ENCODE measurements at places on chromosomes 5 and 9.

- DNase-seq: peak; percentile 65
Measured at GRCh38 chr9:35748858-35749514, at the start of the genes GBA2 and RGP1. TSS of gene GBA2 (minus strand) at chr9:35749228. CDS start at chr9:35748704, 524 bp downstream. TSS of gene RGP1 (plus strand) at chr9:35749287. CDS start at chr9:35749756, 469 bp downstream.

DNA sequence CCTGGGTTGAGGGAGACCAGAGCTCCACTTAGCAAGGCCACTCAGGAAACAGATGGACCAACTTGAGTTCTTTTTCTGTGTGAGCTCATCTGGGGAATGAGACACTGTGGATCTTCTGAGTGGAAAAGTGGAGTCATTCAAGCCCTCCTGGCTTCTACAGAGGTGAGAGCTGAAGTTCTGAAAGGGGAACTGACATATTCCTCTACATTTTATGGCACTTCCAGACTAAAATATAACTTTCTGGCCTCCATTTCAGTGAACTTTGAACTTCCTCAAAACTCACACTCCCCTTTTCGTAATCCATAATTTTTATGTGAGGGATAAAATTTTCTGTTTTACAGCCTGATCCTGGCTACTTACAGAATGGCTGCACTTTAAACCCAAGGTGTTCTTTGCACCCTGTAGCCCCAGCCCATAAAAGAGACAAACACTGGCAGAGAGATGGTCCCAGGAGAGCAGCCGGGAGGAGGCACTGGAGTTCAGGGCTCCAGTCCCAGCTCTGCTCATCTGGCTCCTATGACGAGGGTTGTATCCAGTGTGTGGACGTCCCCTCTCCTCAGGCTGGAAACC is 10.8 kb downstream of the SPAAR start:
- no peak for DNase-seq

GRCh38 chr9:109812818-109813281 is 32.9 kb downstream of the PALM2AKAP2 start:
- no peak for DNase-seq

- DNase-seq: no peak
Measured at GRCh38 chr5:123964884-123965283, 452.9 kb downstream of the CSNK1G3 start.

DNA sequence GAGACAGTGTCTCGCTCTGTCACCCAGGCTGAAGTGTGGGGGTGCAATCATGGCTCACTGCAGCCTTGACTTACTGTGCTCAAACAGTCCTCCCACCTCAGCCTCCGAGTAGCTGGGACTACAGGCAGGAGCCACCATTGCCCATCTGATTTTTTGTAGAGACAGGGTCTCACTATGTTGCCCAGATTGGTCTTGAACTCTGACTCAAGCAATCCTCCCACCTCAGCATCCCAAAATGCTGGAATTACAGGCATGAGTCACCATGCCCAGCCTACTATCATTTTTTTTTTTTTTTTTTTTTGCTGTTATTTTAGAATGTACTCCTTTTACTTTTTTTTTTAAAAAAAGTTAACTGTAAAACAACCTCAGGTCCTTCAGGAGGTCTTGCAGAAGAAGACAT is 449.0 kb downstream of the CCDC171 start:
- DNase-seq: no peak

GRCh38 chr5:171580502-171581265 is 161.2 kb downstream of the FGF18 start:
- no peak for DNase-seq

DNA sequence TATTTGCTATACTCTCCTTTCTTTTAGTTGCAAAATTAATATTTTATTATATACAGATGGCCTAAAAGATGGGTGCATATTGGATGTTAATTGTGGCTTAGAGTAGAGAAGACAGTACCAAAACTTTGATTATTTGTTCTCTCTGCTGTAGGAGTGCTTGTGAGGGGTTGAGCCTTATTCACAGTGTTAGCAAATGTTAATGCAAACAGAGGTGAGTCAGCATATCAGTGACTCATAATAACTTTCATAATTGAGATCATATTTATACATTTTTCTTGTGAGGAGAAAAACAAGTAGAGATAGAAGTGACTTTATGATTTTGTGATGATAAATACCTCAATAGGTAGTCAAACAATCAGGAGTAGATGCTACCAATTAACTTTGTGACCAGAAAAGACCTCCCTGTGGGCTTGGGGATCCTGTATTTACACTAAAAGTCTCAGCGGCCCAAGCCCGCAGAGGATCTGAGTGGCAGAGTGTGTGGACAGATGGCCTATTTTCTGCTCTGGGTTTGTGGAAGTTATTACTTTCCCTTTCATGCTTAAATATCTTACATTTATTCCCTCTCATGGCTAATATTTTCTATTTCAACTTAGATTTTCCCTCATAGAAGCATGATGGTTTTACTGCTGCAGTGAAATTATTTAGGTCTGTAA is 226.5 kb downstream of the TAF11L14 start:
- DNase-seq: no peak

- no peak for DNase-seq
Measured at GRCh38 chr9:93303806-93304573, 120.1 kb downstream of the WNK2 start.

DNA sequence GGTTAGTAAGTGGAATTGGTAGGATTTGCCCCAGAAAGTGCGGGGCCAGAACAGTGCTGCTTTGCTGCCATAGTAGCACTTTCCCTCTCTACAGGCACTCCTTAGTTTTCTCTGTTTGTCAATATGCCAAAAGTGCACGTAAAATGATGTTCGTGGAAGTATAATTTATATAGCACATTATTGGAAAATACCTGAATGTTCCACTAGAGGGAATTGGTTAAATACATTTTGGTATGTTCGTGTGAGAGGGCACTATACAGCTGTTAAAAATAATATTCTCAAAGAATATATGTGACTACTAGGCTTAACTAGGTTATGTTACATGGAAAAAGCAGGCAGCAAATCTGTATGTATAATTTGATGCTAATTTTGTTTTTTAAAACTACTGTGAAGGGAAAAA is 184.0 kb upstream of the GDNF start:
- no peak for DNase-seq

- DNase-seq: no peak
Measured at GRCh38 chr5:160042671-160043070, 33.7 kb downstream of the TTC1 start.

DNA sequence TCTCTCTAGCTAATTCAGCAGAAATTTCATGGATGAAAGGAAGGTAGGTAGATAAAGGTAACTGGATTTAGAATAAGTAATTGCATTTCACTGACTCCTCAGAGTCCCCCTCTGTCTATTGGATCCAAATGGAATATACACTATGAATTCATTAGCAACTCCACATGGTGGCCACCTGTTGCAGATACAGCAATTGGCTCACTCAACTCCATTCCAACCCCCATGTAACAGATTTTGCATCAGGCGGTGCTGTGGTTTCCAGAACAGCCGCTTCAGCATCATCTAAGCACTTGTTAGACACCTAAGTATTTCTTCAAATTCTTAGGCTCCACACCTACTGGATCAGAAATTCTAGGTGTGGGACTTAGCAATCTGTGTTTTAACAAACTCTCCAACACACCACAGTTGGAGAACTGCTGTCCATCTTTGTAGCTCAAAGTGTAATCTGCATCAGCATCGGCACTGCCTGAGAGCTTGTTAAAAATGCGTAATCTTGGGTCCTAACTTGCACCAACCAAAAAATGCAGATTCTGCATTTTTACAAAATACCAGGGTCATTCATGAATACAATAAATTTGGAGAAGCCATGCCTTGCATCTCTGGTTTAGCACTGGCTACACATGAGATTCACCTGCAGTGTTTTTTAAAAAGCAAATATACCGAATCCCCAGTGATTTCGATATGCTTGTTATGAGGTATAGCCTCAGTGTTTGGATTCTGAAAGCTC is 413.8 kb upstream of the CD180 start:
- DNase-seq: no peak

DNA sequence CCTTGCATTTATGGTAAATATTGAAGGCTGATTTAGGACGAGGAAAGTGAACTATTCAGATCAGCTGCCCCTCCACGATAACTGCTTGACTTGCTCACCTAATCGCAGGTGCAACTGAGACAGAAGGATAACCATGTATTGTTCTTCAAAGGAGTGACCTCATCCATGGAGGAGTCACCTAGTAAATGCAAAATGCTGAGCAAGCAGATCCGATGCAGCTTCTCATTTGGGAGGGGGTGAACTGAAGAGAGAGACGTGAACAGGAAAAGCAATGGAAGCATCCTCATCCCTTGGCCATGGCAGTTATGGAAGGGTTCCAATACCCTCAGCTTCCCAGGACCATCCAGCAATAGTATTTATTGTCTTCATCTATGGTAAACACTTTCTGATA is 47.5 kb downstream of the RASGRF2 start:
- no peak for DNase-seq

DNA sequence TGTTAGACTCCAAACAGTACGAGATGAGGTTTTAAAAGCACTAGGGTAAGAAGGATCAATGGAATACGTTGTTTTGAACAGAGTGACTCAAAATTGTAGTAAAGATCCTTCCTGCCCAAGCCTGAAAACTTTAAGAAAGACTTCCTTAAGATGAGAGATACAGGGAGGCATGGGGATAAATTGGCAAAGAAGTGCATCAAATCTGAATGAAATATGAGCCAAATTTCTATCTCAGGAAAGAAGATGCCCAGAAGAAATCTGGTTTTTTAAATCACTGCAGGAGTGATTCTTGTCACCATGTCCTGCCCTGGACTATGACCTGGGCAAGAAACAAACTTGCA is 14.9 kb downstream of the FCN2 start:
- DNase-seq: no peak

- no peak for DNase-seq
Measured at GRCh38 chr5:158911693-158912363, 187.9 kb downstream of the EBF1 start.

- DNase-seq: no peak
Measured at GRCh38 chr9:134306636-134307600, 19.3 kb upstream of the RXRA start.

DNA sequence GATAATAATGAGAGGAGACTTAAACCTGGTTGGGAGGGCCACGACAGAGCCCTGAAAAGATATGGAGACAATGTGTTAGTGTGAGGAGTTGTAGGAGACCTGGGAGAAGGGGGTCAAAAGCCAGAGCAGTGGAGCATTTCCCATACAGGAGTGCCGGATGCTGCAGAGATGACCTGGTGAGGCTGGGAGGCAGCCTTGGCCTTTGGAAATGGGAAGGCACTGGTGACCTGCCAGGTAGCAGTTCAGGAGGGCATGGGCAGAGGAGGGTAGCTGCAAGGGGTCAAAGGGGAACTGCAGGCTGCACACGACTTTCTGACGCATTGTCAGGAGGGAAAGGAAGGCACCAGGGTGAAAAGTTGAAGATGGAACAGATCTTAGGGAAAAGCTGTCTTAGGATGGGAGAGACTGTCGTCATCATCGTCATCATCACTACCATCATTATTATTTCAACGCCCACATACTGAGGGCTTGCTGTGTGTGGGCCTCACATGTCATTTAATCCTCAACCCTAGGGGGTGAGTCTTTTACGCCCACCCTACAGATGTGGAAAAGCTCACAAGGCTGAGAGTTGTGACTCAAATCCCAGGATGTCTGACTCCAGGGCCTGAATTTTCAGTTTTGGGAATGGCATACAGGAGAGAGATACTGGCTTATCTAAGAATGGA is 13.3 kb downstream of the ARAP3 start:
- DNase-seq: no peak

- no peak for DNase-seq
Measured at GRCh38 chr5:96478983-96479382, 45.9 kb upstream of the PCSK1 start.

GRCh38 chr9:70574151-70574837 is 159.8 kb upstream of the KLF9 start:
- DNase-seq: no peak

DNA sequence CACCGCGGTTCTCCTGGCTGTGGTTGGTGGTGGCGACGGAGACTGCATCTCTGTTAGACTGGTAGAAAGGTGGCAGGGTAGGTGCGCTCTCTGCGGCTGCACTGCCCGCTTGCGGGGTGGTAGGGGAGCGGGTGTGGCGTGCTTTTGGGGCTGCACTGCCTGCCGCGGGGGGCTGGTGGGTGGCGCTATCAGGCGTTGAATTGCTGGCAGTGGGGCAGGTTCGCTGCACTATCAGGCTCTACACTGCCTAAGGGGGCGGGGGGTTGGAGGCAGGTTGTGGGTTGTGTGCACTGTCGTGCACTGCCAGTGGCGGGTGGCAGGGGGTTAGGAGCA is 21.0 kb upstream of the TRIM52 start:
- no peak for DNase-seq

DNA sequence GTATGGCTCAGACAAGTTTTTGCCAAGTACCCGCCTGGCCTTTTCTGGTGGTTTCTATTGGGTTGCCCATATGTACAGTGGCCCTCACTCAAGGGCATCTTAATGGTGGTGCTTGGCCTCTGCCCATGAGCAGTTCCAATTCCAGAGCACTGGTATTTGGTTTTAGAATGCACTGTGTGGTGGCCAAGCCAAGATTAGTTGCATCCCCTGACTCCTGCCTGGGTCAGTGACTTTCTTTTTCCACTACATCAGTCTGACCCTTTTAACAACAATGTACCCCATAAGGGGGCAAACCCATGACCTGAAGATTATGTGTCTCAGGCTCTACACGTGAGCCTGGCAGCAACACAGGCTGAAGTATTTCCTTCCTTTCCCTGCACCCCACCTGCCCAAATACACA is 34.2 kb downstream of the NPR3 start:
- DNase-seq: no peak

DNA sequence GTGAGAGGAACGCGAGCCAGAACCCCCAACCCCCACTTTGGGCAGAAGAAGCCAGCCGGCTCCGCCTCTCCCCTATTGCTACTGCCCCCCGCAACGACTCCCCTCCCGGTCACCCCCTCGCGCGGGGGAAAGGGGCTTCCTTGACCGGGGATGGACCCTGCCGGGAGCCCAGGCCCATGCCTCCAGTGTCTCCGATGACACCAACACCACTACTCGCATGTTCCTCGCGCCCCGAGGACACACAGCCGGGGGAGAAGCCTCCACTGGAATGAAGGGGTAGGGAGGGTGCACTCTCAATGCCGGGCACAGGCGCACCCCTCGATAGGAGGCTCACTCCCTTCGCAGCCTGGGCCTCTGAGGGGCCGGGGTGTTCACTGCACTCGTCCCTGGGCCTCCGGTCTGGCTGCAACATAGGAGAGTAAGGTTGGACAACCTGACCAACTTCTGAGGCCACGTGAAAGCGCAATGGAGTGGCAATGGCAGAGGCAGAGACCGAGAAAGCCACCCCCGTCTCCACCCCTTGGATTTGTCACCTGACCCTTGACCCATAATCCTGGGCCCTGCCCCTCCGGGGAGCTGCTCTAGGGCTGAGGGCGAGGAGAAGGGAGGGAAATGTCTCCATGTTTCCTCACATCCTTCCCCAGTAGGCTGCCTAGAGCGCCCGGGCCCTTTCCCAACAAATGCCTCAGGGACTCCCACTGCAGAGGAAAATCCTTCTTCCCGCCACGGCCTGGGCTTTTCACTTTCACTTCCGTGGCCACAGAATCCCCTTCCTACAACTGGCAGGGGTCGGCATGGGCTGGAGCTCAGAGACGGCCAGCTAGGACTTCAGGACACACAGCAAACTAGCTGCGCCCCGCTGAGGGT is 1.1 kb upstream of the CNTFR start:
- no peak for DNase-seq

GRCh38 chr5:87867281-87867680 is 401.4 kb downstream of the TMEM161B start:
- DNase-seq: no peak

GRCh38 chr5:154630410-154630809 is 124.8 kb upstream of the LARP1 start:
- DNase-seq: no peak

Measured in CD4-positive, alpha-beta T cell treated with Interferon gamma for 1 hour (primary cell).